8988T (cell line): ENCODE measurements at places on chromosomes 2 and 18.
A peak's percentile ranks its signal among the peaks of the same experiment; 100 is the strongest.

- DNase-seq, result no peak
Observed at GRCh38 chr18:49875155-49875554, 61.8 kb upstream of the ACAA2 start.

GRCh38 chr2:137523931-137524330 lies 440.3 kb upstream of the HNMT start:
- no peak for DNase-seq

DNA sequence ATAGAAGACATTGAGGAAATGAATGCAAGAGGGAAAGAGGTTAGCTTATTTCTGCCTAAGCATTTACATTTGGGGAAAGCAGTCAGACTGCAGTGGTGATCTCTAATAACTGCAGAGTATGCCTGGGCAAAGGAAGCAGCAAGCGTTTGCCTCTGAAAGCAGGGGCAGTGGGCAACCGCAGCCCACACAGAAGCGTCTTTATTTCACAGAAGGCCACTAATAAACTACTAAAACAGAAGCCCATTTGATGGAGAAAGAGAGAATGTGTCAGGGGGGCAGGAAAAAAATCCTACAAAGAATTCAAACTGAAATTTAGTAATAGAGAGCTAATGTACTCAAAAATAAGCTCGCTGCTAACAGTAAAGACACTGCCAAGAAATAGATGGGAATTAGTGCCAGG lies 53.1 kb downstream of the LRRTM4 start:
- DNase-seq, result no peak

DNA sequence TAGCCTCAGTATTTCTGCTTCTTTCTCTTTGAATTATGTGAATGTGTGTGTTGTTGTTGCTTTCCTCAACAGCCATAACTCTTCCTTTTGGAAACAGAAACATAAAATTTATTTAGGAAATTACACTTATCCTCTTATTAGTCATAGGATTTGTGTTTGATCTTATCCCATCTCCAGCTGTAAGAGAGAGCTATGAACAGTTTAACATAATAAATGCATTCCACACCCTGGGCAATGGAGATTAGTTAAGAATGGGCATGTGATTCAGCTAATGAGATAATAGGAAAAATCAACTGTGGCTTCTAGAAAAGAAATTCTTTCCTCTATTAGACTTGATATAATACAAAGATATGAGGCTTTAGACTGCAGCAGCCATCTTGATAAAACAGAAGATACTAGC lies 55.0 kb downstream of the SCN7A start:
- no peak for DNase-seq

DNA sequence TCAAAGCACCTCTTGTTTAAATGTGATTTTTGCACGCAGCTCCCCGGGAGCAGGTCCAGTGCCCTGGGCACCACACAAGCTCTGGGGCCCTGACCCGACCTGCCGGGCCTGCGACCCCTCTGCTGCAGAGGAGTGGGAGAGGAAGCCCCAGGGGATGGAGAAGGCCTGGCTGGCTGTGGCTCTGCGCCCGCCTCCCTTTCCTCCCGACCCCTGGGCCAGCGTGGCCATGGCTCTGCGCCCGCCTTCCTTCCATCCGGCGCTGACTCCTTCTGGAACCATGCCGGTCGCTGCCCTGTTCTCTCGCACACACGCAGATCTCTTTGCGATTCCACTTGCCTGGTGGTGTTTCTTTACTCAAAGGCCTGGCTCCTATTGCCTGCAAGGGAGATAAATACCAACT lies 166.5 kb upstream of the SALL3 start:
- no peak for DNase-seq

GRCh38 chr2:63650756-63651155 lies 62.0 kb downstream of the MDH1 start:
- DNase-seq, result no peak

- no peak for DNase-seq
Observed at GRCh38 chr18:68985172-68985820, 187.4 kb downstream of the CCDC102B start.

- no peak for DNase-seq
Observed at GRCh38 chr18:45521777-45522176, 93.5 kb upstream of the SLC14A2 start.

- DNase-seq, result no peak
Observed at GRCh38 chr2:38174646-38175423, 98.9 kb upstream of the CYP1B1 start.

DNA sequence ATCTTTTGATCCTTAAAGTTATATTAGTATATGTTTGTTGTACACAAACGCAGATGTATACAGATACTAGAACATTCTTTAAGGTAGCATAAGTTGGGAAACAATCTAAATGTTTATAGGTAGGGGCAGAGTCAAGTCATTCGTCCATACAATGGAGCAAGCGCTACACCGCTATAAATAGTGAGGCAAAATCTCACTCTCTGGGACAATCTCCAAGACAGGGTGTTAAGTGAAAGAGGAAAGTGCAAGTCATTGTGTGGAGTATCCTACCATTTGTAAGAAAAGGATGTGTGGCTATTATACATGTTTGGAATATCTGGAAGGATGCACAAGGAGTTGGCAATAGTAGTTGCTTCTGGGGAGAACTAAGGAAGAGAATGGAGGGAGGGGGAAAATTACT lies 16.2 kb upstream of the FHL2 start:
- DNase-seq, result no peak

DNA sequence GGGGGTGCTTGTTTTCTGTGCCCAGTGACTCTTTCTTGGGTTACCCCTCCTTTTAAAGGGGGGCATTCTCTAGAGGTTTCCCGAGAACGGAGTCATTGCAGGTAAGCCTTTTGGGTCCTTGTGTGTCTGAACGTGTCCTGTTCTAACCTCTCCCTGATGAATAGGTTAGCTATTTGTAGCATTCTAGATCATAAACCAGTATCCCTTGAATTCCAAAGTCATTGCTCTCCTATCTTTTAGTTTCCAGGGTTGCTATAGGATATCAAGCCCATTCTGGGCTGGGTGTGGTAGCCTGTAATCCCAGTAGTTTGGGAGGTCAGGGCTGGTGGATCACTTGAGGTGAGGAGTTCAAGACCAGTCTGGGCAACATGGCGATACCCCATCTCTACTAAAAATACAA lies 65.9 kb upstream of the YWHAQ start:
- DNase-seq, result no peak

GRCh38 chr2:172261292-172261691 lies 158.6 kb upstream of the DLX2 start:
- no peak for DNase-seq

DNA sequence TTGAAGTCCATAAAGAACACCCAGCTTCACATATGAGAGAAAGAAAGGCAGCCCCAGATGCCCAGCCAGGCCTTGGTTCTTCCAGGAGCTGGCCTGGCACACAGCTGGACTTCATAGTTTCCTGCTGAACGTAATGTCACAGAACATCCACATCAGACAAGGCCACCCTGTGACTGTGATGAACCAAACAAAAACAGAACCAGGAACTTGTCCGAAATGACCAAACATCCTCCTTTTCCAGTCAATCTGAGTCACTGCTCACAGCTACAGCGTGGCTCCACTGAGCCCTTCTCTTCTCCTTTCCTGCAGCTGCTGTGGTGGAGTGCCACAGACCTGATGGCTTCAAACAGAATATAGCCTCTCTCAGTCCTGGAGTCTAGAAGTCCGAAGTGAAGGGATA lies 45.4 kb upstream of the PAPOLG start:
- DNase-seq, result no peak

- no peak for DNase-seq
Observed at GRCh38 chr2:70580352-70580751, 26.7 kb upstream of the TGFA start.

GRCh38 chr2:71477231-71477691 lies 23.9 kb downstream of the DYSF start:
- no peak for DNase-seq

DNA sequence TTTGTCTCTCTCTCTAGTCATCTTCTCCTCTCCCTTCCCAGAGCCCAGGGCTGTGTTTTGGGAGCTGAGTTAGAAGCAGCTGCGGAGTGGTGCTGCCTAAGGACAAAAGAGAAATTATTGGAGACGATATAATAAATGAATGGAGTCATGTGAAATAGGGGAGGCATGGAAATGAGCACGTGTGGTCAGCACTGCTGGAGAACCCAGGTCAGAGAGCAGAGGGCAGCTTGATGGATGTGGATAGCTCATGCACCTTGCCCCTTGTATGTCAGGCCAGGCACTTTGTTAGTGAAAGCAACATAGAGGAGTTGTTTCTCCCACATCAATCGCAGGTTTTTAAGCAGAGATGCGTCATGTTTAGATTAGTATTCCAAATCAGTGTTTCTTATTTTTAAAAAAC lies 15.7 kb downstream of the TTR start:
- DNase-seq, result no peak

- DNase-seq, result no peak
Observed at GRCh38 chr2:69464575-69464974, 27.3 kb upstream of the NFU1 start.

DNA sequence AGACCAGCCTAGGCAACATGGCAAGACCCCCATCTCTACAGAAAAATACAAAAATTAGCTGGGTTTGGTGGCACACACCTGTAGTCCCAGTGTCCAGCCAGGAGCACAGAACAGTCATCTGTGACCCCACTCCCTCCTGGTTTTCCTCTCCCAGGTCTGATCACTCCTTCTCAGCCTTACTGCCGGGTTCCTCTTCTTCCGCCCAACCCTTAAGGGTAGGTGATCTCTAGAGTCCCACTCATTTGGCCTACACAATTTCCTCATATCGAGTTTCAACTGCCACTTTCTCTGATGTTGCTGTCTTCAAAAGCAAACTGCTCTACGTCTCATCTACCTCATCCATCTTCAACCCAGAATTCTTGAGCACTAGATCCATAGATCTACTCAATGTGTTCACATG lies 13.4 kb upstream of the MAT2A start:
- no peak for DNase-seq

- DNase-seq, result no peak
Observed at GRCh38 chr2:222322236-222322635, 23.4 kb upstream of the PAX3 start.

DNA sequence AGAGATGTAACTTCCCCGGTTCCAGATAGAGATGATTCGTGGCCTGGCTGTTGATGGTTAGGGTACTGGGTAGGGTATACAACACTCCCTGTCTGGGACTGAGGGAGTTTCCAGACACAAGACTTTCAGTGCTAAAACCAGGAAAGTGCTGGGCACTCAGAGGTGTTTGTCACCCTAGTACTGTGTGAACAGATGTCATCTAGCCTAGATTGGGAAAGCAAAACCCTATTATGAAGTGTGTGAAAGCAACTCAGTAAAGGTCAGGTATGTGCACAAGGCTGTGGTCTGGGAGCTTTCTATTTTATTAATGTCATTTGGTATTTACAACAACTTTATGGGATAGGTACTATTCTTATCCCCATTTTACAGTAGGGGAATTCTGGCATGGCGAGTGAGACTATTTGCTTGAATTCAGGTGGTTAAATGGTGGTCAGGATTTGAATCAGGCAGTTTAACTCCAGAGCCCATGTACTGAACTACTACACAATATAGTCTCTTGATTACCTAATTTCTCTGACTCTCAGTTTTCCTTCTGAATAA lies 2.6 kb downstream of the BZW1 start:
- DNase-seq, result no peak

- DNase-seq, result no peak
Observed at GRCh38 chr2:240348522-240348921, 86.9 kb upstream of the GPC1 start.

GRCh38 chr2:24272161-24272802 lies 88.1 kb downstream of the ITSN2 start:
- DNase-seq, result no peak

GRCh38 chr18:73254564-73254963 lies 386.8 kb upstream of the NETO1 start:
- no peak for DNase-seq

- DNase-seq, result peak; percentile 40
Observed at GRCh38 chr18:75208836-75209128, 157 bp downstream of the PTGR3 start.

DNA sequence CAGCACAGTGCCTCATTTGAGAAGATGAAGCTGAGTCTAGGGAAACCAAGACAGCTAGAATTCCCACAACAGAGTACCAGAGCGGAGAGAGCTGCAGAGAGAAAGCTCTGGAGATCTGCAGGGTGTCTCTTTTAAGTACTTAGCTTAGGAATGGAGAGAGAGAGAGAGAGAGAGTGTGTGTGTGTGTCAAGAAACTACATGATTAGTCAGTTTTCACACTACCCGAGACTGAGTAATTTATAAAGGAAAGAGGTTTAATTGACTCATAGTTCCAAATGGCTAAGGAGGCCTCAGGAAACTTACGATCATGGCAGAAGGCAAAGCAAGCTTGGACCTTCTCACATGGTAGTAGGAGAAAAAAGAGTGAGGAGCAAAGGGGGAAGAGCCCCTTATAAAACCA lies 64.0 kb downstream of the HIBCH start:
- DNase-seq, result no peak

GRCh38 chr2:13193075-13193474 lies 476.3 kb downstream of the TRIB2 start:
- DNase-seq, result no peak

- no peak for DNase-seq
Observed at GRCh38 chr18:70293166-70293565, 4.3 kb downstream of the SOCS6 start.

GRCh38 chr2:12819721-12820120 lies 103.0 kb downstream of the TRIB2 start:
- no peak for DNase-seq

- no peak for DNase-seq
Observed at GRCh38 chr2:34825686-34826085, 1226.6 kb upstream of the FAM98A start.

DNA sequence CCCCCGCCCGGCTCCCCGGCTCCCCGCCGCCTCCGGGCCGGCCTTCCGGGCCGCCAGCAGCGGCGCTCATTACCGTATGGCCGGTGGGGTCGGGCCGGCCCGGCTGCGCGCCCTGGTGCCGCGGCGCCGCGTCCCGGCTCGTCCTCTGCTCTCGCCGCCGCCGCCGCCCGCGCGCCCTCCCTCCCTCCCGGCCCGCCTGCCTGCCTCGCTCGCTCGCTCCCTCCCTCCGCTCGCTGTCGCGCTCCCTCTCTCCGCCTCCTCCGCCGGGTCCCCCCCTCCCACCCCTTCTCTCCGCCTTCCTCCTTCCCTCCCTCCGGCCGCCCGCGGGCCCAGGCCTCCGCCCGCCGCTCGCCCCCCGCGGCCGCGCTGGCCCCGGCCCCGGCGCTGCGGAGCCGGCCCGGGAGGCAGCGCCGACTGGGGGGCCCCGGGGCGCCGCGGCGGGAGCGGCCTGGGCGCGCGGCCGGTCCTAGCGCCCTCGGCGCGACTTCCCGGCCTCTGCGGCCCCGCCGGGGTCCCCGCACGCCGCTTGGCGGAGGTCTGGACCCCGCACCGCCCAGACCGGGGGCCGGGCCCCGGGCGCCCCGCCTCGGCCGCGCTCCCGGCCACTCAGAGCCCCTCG lies at the start of gene DNMT3A:
DNMT3A (minus strand) TSS at position 173 of the 619 bp plus-strand sequence. CDS start 27,941 bp downstream, outside the sequence.
- DNase-seq, result peak; percentile 78

GRCh38 chr18:35051641-35052377 lies 10.6 kb downstream of the MAPRE2 start:
- no peak for DNase-seq

DNA sequence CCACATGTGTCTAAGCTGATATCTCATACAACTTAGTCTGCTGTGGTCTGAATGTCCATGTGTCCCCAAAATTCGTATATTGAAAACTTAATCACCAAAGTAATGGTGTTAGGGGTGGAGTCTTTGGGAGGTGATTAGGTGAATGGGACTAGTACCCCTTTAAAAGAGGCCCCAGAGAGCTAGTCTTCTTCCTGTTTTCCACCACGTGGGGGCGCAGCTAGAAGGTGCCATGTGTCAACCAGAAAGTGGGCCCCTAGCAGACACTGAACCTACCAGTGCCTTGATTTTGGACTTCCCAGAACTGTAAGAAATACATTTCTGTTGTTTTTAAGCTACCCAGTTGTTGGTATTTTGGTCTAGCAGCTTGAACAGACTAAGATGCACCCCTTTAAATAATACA lies 86.6 kb downstream of the ASB1 start:
- DNase-seq, result peak; percentile 58

- DNase-seq, result no peak
Observed at GRCh38 chr2:29347774-29348461, 232.7 kb downstream of the CLIP4 start.
